ENCODE measurements at places on chromosomes 6 and 20.

- no peak for DNase-seq
These were observed 122.1 kb upstream of the SPACA1 start for GRCh38 chr6:87925373-87926060.

- no peak for DNase-seq
These were observed 13.1 kb downstream of the RIOK1 start for GRCh38 chr6:7402716-7403115.

GRCh38 chr6:32081168-32081990, 27.8 kb downstream of the TNXB start:
- no peak for DNase-seq

GRCh38 chr6:143559051-143559660, 47.6 kb upstream of the FUCA2 start:
- DNase-seq: no peak

GRCh38 chr6:130382872-130383490, 17.2 kb downstream of the TMEM200A start:
- no peak for DNase-seq

DNA sequence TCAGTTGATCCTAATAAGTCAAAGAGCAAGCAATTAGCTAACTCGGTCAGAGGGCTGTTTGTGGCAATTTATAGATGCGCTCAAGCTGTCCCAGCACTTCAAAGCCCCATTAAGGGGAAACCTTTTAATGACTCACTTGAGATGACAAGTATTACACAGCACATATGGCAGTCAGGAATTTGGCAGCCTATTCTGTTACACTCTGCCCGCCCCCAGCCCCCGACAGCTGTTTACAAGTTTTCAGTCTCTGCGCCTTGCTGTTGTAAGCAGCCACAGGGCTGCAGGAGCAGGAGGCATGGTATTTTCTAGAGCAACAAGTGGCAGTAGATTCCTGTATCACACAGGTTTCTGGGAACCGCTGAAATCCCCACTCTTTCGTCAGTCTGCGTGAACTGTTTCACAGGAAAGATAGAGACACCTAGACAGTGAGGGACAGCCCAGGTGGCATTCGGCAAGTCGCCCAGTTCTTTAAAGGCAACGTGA, 263.0 kb downstream of the FOXC1 start:
- DNase-seq: no peak

DNA sequence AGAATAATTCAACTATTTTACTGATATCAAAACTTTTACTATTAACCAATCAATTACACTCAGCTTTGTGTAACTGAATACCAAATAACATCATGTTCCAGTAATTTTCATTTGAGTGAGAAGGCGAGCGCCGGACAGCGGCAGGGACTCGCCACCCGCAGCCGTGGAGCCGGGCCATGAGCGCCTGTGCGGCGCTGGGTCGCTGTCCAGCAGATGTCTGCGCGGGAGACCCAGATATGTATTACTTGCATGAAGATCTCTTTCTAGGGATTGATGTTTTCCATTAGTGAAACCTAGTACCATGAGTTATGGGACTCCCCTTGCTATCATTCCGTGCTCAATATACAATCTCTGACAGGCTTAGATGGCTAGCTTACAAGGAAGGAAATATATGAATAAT, 245.1 kb upstream of the PRSS16 start:
- DNase-seq: no peak

DNA sequence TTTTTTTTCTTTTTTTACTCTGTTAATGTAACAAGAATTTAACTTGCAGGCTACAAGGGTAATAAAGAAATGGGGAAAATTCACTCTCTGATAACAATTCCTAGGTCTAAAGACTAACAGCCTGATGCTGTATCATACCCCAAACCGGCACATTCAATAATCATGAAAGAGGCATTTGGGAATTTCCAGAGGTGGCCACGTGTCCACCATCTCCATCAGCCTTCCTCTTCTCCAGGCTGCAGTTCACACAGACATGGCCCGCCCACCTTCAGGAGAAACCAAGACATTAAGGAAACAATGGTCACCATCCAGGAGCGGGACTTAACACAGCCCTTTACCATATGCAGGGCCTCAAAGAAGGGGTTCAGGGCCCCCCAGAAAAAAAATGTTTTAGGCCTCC, 44.8 kb downstream of the PDE10A start:
- DNase-seq: no peak

GRCh38 chr20:38645980-38646858, 44.6 kb downstream of the ARHGAP40 start:
- DNase-seq: peak; percentile 58

GRCh38 chr20:37528446-37529213, 954 bp upstream of the BLCAP start:
- no peak for DNase-seq

GRCh38 chr6:34272013-34272926, 23.5 kb upstream of the SMIM29 start:
- DNase-seq: no peak

- DNase-seq: no peak
These were observed 914.9 kb downstream of the EPHA7 start for GRCh38 chr6:92504509-92504908.

DNA sequence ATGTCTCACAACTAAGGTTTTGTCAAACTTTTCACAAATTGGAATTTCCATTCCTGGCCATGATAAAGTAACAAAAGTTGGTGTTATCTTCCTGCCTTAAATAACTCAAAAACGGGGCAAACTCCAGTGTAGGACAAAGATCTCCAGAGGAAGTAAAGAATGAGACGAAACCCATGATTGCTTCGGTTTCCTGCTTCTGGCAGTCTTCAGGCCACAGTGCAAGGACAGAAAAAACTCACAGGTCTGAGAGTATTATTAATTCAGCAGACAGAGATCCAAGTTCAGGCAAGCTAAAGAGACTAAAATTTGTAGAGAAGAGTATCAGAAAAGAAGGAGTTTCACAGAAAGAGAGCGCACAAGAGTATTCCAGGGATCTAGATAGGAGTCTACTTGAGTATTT, 64.8 kb upstream of the RCAN2 start:
- no peak for DNase-seq

DNA sequence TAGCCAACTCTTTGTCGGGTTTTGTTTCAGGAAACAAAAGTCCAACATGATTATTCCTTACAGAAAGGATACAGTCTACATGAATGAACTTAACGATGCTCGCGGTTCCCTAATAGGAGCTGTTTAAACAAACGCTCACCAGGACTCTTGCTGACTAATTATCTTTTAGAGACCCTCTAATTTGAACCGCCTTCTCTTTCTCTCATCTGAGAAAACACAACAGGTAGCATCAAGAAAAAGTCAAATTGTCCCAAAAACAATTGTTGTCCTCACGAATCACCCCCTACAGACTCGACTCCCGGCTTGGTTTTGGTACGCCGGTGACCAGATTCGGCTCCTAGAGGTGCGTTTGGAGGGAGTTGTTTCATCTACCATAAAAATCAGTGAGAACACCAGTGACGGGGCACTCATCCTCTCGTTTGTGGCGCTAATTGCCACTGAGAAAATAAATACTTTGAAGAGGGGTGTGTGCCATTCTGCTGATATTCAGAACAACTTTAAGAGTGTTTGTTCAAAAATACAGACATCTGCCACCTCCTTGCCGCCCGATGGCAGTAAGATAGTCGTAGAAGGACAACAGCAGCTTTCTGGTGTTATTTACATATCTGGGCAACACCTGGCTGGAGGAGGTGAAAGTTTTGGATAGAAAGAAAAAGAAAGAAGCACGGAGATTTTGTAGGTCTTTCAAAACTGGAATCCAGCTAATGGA, 1.1 kb upstream of the SIM1 start:
- no peak for DNase-seq

DNA sequence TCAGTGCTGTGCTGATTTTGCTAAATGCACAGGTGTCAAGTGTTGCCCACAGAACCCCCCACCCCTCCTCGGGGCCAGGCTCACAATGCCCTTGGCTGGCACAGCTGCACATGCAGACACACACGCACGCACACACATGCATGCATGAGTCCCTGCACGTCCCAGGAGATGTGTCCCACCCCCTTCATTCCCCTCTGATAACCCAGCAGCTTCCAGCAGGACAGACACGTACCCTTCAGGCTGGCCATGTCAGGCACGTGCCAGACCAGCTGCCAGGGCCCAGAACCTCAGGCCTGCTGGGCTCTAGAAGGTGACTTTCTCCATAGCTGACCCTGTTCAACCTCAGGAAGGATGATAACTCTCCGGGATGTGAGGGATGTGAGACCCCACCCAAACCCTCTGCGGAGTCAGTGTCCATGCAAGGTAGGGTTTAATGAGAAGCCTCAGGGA, 44.4 kb downstream of the MRPL14 start:
- DNase-seq: no peak

DNA sequence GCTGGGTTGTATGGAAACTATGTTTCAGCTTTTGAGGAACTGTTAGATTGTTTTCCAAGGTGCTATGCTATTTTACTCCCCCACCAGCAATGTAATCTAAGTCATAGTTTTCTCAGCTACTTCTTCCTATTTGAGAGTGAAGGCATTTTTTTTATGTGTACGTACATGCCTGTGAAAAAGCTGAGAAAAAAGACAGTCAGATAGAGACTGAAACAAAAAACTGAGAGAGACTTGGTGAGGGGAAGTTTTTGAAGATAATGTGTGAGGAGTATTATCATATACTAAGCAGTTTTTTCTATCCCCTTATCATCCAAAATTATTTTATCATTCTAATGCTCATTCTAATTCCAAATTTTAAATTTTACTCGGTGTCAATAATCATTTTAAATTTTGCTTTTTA, 780.0 kb downstream of the BCKDHB start:
- no peak for DNase-seq

DNA sequence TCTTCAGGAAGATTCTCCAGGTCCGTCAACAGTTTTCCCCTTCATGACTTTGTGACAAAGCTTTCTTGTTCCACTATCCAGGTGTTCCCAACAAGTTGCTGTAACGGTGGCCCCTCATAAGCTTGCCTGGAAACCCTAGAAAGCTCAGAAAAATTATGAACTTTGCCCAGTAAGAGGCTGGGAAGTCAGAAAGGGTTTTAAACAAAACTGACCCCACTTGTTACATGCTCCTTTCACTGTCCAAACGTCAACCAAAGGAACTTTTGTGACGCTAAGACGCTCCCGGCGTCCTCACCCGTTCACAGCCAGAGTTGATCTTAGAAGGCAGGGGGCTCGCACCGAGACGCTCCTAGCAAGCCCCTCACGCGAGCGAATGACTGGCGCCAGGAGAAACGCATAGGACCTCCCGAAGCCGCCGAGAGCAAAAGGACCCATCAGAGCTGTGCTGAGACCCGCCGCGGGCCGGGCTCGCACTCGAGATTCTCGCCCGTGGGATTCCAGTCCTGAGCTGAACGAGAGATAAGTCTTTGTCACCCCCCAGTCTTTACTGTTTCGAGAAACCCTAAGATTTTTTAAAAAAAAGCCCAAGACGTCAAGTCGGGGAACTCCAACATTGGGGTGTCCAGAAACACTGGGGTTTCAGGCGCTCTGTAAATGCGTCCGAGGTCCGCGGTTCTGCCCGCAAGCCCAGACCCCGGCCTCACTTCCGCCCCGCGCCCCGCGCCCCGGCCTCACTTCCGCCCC, 544 bp upstream of the ACAT2 start:
- no peak for DNase-seq

DNA sequence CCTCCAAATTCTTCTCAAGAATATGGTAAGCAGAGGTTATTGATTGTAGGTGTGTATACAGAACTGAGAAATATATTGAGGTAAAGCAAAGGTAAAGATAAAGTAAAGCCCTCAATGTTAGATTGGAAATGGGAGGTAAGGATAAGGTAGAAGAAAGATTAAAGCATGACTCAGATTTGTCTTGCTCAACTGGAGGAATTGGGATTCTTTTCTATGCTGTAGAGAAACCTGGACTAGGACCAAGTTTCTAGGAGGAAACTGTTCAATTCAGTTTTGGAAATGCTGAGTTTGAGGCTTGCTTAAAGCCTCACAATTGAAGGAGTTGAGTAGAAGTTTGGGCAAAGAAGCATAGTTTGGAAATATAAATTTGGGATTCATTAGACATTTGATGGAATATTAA, 634.0 kb upstream of the PTCHD4 start:
- DNase-seq: no peak

DNA sequence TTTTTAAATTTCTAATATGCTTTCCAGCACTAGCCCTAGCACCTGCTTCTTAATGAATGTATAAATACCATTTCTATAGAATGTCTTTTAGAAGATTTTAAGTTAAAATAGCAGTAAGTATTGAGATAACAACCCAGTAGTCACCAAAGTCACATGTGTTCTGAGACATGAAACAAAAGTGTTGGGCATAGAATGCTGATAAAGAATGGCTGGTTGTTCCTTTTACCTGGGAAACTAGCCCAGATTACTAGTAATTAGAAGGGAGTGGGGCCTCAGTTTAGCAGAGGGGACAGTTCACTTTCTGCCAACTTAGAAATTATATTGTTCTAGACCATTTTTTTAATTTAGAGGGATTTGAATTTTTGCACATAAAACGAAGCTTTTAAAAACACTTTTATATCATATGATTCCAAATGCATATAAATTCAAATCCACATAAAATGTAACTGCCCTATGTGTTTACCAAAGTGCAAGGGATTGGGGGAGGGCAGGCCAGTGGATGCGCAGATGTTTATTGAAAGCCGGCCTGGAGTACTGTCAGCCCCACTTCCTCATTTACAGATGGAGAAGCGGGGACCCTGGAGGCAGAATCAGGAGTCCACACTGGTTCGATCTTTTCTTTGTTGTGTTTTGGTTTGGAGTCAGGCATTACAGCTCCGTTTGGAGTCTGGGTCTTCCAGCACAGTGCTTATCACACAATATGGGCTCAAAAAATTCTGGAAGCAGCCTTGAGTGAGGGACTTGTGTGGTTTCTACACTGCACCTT, 139.8 kb downstream of the ZDHHC14 start:
- no peak for DNase-seq

DNA sequence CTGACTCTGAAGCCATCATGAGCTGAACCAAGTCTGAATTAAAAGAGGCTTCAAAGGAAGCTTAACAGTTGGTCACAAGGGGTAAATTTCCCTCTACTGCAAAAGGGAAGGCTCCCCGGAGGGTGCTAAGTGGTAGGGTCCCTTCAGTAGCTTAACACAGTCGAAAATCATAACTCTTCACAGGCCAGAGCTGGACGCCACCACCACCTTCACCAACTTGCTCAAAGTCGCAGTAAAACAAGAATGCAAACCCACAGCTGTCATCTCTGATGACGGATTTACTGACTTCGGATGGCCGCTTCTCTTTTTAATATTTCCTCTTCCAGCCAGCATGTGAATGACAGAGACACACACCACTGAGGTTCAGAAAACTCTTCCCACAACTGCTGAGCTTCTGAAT, 144.7 kb upstream of the FBXL4 start:
- DNase-seq: no peak

GRCh38 chr6:108755257-108756240, 92.7 kb upstream of the ARMC2 start:
- no peak for DNase-seq

DNA sequence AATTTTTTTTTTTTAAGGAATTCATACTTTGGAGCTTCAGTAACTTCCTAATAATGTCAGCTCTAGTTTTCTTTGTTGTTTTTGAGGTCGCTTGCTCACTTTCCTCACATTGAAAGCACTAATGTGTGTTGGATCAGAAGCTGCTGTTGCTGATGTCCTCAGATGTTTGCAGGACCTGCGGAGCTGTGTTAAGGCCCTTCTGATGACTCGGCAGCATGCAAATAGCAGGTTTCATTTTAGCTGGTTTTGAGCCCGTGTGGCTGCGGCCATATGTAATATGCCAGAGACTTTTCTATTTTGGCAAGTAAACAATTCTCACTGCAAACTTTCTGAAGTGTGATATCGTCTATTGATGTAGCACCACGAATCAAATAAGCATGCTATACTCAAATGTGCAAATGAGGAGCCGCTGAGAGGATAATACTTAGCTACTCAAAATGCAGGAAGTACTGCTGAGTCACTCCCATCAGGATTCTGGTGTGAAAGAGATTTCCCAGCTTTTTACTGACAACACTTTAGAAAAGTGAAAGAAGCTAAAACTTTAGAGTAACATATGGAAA, 187.8 kb downstream of the SASH1 start:
- no peak for DNase-seq

All from NCI-H1092 (cell line).